ENCODE measurements at places on chromosomes 16 and 17.

- DNase-seq, result no peak
Observed at GRCh38 chr17:73261617-73261951, at the start of gene CPSF4L. TSS of gene CPSF4L (minus strand) at chr17:73261880. CDS start at chr17:73261818, 62 bp downstream.

DNA sequence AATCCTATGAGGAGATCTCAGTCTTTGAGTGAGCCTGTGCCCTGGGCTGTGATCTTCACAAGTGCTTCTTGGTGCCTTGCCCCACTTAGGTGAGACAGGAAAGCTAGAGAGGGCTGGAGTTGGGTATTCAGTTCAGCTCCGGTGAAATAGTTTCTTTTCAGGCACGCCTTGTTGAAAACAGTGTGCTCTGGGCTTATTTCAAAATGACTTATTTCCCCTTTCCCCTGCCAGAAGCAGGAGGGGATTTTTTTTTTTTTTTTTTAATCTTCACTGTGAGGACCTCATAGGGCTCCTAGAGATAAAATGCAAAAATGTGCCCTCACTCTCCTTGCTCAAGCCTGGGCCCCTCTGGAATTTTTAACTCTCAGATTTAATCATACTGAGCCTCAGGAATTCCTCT lies 27.2 kb downstream of the MOSMO start:
- no peak for DNase-seq

DNA sequence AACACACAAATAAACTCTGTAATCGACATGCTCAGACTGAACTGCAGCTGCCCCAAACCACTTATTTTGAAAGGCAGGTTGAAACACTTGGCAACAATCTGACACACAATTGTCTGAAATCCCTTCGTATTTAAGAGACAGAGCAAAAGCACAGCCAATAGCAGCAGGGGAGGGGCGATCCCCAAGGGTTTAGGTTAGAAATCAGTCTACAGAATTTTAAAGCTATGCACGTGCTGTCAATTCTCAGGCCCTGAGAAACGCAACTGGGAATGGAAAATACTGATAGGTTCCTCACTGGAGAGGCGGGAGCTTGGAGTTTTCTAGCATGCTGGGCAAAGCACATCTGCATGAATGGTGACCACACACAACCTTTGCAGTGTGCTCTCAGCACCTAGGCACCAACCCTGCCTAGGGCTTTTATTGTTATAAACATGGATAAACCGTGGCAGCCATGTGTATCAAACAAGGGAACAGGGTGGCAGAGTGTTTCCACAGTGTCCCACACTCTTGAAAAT lies 168.0 kb downstream of the AATF start:
- DNase-seq, result no peak

DNA sequence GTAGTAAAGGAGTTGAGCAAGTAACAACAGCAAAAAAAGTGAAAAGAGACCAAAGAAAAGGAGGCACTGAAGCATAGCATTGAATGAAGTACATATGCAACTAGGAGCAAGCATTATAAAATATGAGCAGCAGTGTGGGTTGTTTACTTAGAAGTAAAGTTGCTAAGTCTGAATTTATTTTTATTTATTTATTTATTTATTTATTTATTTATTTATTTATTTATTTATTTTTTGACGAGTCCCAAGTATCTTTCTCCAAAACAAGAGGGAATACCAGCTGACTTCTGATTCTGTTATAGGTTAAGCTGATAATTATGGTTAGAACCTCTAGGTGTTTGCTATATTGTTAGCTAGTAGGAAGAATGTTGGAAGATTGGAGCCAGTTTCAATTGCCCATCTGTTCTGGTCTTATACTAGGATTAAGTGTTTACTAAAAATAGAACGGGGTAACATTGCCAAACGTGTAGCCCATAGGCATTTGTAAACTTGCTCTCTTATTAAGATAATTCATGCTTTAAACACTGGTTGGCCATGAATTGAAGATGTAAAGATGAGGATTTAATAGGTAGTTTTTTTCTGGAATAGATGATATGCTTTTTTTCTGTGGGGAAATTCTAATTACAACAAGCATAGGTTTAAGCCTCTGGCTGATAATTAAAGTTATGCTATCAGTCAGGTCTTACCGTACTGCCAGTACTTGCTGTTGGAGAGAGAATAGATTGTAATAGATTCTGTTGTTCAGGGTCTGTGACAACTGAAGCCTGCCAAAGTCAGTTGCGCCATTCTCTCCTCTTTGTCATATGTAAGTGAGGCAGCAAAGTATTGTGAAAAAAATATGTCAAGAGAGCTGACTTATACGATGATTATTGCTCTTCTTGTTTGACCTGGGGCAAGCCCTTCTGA lies 66.7 kb downstream of the PPM1E start:
- DNase-seq, result no peak

Measured in GF-D8 (cell line).